Suppressor macrophage treated with lipopolysaccharide for 1 hour (primary cell): ENCODE measurements at places on chromosomes 4 and X.

DNA sequence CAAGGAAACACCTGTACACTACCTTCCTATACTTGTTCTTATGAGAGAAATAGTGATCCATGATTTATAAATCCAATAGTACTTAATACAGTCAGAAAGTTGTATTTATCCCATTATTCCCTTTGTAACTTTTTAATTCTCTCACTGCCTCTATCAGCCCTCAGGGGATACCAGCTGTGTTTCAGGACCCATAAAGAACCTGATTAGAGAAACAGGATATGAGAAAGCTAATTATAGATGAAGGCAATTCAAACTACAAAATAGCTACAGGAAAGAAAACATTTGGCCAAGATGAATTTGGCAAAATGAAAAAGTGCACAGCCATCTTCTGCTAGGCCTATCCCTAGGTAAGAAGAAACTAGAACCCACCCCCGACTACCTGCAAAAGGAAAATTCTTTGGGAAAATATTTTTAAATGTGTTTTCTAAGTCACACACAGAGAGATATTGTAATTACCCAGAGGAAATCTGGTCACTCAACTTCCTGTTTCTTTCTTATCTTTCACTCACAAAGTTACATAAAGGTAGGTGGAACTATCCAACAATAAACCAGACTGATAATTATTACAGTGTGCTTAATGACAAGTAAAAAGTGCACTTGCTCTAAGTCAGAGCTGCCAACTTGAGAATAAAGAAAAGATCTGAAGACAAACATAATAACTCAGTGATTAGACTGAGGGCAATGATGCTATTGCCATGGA lies 836.5 kb upstream of the HTR2C start:
- no peak for DNase-seq

DNA sequence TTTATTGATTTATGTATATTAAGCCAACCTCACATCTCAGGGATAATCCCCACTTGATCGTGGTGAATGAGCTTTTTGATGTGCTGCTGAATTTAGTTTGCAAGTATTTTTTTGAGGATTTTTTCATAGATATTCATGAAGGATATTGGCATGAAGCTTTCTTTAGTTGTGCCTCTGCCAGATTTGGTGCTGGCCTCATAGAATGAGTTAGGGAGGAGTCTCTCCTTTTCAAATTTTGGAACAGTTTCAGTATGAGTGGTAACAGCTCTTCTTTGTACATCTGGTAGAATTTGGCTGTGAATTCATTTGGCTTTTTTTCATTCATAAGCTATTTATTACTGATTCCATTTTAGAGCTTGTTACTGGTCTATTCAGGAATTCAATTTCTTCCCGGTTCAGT lies 197.2 kb upstream of the NDST4 start:
- no peak for DNase-seq

DNA sequence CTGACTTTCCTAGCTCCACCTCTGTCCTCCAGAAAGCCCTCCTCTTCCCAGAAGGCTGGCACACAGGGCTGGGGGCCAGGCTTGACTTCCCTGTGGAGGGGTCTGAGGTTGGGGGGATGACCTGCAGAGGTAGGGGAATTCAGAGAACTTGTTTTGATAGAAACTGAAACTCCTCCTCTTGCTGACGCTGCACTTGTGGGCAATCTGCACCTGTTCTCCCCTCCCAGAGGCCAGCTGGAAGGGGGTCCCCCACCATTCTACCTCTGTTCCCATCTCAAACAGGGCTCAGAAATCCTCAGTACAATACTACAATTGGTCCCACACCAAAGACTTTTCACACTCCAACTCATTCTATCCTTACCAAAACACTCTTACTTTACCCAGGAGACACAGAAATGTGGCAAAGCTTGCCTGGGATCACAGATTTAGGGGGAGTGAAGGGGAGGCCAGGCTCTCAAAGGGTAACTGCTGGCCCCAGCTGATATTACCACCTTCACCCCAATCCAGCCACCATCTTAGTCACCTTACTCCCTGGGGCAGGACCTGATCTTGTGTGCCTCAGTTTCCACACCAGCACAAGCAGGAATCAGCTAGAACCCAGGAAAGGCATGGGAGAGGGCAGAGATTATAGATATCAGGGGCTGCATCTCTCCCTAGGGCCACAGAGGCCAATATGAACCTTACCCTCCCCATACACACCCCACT lies 18.5 kb downstream of the OTUD5 start:
- no peak for DNase-seq

- DNase-seq: no peak
Measured at GRCh38 chrX:43479850-43480249, 176.2 kb upstream of the MAOA start.

DNA sequence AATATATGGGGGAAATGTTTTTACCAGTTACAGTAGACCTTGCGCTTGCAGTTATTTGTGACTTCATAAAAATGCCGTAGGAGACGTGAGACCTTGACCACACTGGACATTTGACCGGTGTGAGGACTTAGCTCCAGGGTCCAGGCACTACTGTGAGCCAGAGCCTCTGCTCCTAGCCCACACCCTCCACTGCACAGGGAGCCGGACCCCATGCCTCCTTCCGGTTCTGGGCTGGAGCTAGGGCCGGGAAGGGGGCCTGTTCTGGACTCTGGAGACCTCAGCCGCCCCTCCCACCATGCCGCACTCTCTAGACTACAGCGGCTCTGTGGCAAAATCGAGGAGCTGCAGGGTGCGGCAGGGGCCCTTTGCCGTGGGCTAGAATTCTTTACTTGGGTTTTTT lies 5.3 kb downstream of the PCGF3 start:
- DNase-seq: no peak

GRCh38 chr4:845233-845835 lies 19.4 kb upstream of the CPLX1 start:
- no peak for DNase-seq
